ENCODE measurements at places on chromosomes 12 and 14.

- DNase-seq: no peak
Measured at GRCh38 chr12:6828781-6829535, 751 bp downstream of the P3H3 start.

DNA sequence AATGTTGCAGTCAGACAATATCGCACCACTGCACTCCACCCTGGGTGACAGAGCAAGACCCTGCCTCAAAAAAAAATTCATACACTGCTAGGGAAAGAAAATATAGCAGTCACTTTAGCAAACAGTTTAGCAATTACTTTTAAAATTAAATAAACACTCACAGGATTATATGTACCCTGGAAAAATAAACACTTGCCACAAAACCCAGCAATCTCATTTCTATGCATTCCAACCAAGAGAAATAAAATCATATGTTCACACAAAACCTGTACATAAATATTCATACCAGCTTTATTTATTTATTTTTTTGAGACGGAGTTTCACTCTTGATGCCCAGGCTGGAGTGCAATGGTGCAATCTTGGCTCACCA, 20.2 kb downstream of the ATXN2 start:
- DNase-seq: no peak

DNA sequence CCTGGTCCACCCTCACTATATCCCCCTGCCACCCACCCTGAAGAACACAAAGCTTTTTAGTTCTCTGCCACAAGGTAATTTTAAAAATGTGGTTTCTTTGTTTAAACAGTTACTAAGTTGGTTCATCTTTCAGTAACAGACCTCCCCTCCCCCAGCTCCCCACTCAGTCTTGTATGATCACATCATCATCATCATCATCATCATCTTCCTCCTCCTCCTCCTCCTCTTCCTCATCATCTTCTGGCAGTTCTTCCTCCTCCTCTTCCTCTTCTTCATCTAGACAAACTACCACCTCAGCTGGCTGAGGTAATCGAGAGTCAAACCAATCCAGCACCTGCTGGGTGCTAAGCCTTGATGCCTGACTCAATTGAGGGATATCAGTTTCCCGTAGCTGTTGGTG, 10.5 kb downstream of the HOMEZ start:
- DNase-seq: no peak

GRCh38 chr14:57981817-57982560, 116.1 kb upstream of the SLC35F4 start:
- no peak for DNase-seq

- no peak for DNase-seq
Measured at GRCh38 chr12:109053382-109054123, 1.2 kb downstream of the USP30 start.

GRCh38 chr12:56804684-56805083, 41.6 kb downstream of the HSD17B6 start:
- no peak for DNase-seq

DNA sequence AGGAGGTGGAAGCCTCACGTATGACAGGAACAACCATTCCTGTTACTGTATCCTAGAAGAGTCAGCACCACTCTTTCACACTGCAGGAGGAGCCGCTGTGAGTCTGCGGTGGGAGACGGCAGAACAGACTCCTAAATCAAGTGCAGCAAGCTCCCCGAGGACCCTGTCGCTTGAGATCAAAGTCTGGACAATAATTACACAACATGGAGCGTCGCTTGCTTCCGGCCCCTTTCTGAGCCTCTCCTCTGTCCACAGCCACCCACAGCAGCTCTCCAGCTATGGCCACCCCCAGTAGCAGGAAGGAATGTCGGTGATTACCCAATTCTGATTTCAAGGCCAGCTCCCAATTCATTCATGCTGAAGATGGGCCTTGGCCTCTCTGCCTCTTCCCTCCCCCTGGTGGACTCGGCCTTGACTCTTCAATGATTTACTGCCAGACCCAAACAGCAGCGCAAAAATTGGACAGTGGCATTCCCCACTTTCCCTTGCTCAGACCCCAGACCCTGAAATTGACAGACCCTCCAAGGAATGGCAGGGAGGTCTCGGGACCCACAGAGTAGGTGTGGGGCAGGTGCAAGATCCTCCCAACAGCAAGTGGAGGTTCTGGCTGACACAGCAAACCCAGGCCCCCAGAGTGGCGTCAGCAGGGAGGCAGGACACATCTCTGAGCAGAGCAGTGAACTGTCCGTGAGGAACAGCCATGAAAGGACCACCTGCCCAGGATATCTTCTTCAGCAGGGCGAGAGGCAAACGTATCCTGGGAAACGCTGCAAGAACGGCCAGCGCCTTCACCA, 272.7 kb upstream of the DIO3 start:
- DNase-seq: no peak

DNA sequence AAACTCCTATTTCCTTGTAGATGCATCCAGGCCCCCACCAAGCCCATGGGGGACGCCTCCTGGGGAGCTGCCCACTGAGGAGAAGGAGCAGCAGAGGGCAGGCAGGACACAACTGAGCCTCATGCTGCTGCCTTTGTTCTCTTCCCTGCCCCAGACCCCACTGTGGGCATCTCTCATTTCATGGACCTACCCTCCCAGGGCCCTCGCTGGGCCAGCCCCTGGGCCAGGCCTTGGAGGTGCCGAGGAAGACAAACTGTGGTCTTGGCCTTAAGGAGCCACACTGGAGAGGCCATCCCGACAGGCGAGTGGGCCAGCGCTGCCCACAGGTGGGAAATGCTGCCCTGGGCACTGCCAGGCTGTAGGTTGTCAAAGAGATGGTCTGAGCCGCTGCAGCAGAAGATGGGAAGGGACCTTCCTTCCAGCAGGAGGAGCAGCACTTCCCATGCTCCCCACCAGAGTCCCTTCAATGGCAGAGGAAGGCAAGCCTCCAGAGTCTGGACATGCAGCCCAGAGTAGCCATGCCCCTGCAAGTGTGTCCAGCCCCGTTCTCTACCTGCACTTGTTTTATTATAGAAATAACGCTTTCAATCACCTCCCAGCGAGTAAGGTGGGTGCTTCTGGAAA, 147.4 kb downstream of the BCL11B start:
- no peak for DNase-seq

DNA sequence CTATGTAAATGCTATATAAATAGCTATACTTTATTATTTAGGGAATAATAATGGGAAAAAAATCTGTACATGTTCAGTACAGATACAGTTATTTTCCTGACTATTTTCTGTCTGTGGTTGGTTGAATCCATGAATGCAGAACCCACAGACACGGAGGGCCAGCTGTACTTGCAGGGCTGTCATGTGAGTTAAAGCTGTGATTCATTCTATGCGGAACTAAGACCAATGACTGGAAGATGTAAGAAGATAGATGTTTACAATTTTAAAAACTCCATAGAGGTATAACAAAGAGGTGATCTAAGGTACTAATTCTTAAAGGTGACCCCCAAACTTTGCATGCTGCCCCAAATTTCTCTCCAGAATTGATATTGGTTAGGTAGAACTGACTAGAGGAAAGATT, 14.6 kb downstream of the PCNX4 start:
- no peak for DNase-seq

GRCh38 chr12:54371328-54372112, 7.2 kb upstream of the GPR84 start:
- no peak for DNase-seq

DNA sequence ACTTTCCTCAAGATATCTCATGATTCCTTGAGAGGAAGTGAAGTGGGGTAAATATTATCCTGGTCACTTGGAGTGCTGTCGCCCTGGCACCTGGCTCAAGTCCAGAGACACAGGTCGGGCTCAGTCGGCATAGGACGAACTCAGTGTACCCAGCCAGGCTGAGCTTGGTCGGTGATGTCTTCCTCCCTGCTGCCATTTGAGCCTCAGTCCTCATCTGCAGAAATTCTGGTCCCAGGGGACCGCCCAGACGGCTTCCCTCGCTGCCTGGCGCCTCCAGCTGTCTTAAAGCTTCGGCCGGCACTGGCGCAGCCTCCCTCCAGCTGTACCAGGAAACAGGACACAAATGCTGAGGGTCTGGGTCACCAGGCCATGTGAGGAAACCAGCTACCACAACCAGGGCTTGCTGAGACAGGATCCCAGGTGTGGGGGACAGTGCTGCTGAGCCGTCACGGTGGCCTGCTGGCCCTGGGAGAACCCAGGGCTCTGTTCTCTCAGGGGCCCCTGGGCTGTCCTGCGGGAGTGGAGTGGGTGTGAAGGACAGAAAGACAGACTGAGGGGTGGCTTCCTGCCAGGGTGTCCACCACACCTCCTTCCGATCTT, 5.0 kb upstream of the KLC1 start:
- no peak for DNase-seq

GRCh38 chr14:81435391-81436295, 35.5 kb upstream of the STON2 start:
- peak; percentile 55 for DNase-seq

GRCh38 chr14:33696165-33696564, 254.7 kb downstream of the EGLN3 start:
- DNase-seq: no peak

- no peak for DNase-seq
Measured at GRCh38 chr12:105522166-105522825, 191.8 kb downstream of the C12orf75 start.

- no peak for DNase-seq
Measured at GRCh38 chr14:85958069-85958468, 428.1 kb downstream of the FLRT2 start.

DNA sequence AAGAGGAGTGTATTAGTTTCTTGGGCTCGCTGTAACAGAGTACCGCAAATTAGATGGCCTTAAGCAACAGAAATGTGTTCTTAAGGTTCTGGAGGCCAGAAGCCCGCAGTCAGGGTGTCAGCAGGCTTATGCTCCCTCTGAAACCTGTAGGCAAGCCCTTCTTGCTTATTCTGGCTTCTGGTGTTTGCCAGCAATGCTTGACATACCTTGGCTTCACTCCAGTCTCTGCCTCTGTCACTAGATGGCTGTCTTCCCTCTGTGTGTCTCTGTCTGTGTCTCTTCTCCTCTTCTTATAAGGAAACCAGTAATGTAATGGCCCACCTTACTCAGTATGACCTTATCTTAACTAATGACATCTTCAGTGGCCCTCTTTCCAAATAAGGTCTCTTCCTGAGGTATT, 85.1 kb downstream of the DERA start:
- no peak for DNase-seq

- no peak for DNase-seq
Measured at GRCh38 chr12:105840384-105840783, 298.4 kb downstream of the NUAK1 start.

DNA sequence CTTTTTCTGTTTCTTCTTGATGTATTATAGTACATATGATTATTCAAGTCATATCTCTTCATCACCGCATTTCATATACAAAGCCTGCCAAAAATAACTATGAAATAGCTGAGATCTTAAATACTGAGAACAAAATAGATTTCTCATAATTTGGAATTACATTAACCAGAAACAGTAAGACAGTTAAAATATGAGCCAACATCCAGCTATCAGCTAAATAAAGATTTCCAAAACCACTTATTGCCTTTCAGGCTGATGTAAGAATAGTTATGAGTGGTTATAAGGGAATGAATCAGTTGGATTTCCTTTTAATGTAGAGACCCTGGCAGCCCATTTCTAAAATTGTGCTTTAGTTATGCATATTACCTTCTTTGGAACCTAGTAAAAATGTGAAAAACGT, 47.4 kb downstream of the TMEM117 start:
- DNase-seq: no peak

GRCh38 chr12:94602024-94602423, 48.3 kb downstream of the TMCC3 start:
- DNase-seq: no peak

GRCh38 chr14:71388336-71388735, 481.1 kb downstream of the PCNX1 start:
- DNase-seq: no peak

DNA sequence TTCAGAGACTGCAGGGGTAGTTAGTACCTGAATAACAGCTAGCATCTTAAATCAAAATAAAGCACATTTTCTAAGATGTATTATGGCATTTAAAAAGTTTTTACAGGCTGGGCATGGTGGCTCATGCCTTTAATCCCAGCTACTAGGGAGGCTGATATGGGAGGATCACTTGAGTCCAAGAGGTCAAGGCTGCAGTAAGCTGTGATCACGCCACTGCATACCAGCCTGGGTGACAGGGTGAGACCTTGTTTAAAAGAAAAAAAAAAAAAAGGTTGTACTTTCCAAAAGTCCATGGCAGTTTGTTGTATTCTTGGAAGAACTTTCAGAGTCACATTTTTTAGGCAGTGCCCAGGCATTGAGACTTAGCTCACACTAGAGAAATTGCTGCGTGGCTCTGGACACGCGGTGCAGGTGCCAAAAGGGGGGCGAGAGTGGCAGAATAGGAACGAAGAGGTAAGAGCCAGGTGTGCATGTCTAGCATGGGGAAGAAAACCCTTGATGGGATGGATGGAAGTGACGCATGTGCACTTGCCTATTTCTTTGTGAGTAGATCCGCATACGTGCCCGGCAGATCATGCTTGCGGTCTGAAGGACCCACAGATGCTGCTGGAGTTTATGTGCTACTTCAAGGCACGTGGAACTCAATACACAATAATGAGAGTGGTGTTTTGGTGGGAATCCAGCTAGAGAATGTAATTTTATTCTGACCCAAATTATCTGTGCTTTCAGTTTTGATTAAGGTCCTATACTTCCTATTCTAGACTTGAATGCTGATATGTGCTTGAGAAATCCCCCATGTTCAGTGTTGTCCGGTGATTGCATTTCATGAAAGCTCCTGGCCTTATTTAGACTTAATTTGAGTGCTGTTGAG, 11.9 kb downstream of the ANKRD13A start:
- no peak for DNase-seq

DNA sequence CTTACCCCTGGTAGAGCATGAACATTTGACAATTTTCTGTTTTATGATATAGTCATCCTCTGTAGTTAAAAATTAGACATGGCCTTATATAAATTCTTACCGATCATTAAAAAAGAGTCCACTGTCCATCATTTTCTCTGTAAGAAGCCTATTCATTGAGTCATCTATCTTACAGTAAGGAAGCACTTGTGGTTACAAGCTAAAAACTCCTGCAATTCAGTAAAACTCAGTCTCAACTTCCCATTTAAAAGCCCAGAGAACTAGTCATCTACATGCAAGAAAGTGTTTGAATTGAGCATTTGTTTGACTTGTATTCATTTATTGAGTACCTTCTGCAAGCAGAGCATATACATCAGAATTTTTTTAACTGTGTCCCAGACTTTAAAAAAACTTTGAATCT, 63.3 kb downstream of the GTF2A1 start:
- DNase-seq: no peak

DNA sequence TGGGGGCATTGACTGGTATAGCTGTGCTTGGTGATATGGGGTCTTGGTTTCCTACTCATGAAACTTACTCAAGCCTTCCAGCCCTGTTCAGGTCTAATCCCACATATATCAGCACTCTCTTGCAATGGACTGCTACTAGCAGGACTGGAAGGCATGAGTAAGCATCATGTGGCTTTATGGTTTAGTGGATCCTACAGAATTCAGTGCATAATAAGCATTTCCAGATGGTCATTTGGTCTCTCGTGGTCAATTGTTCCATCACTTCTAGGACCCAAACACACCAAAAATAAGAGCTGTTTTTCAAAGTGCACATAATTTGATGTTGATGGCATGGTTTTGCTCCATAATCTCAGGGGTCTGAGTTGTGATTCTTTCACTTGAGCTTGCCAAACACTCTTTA, 114.4 kb downstream of the LMNTD1 start:
- DNase-seq: no peak

All from nucleus accumbens (tissue), 56 donors.